ENCODE measurements at places on chromosomes 2 and 18. TPM values are rescaled to one million over a fixed set of nuclear protein-coding genes. Genes with fewer than 3 reads are reported as not detected.

CMPK2 gene
- polyA plus RNA-seq = 5.0 TPM

IGFBP5 gene
- not detected for polyA plus RNA-seq

CTAGE1 gene
- polyA plus RNA-seq = not detected

RESP18 gene
- not detected for polyA plus RNA-seq

AKAIN1 gene
- polyA plus RNA-seq = not detected

GALNT14 gene
- not detected for polyA plus RNA-seq

CFC1 gene
- polyA plus RNA-seq = not detected

CD28 gene
- 52.2 TPM for polyA plus RNA-seq

FAM98A gene
- 15.4 TPM for polyA plus RNA-seq

SLC5A7 gene
- polyA plus RNA-seq = not detected

PUM2 gene
- 20.1 TPM for polyA plus RNA-seq

TMEFF2 gene
- not detected for polyA plus RNA-seq

HSBP1L1 gene
- 32.4 TPM for polyA plus RNA-seq

ALPG gene
- polyA plus RNA-seq = not detected

BCL2 gene
- 39.6 TPM for polyA plus RNA-seq

UGT1A4 gene
- polyA plus RNA-seq = not detected

SKOR2 gene
- not detected for polyA plus RNA-seq

CDH7 gene
- not detected for polyA plus RNA-seq

DCC gene
- not detected for polyA plus RNA-seq

TWIST2 gene
- polyA plus RNA-seq = not detected

LIMS4 gene
- 2.6 TPM for polyA plus RNA-seq

EHBP1 gene
- 13.2 TPM for polyA plus RNA-seq

UGT1A10 gene
- polyA plus RNA-seq = not detected

MYO5B gene
- 0.04 TPM for polyA plus RNA-seq

CFAP65 gene
- not detected for polyA plus RNA-seq

QPCT gene
- polyA plus RNA-seq = 0.39 TPM

CNGA3 gene
- not detected for polyA plus RNA-seq

REG1B gene
- not detected for polyA plus RNA-seq

CPO gene
- polyA plus RNA-seq = not detected

PIAS2 gene
- 20.8 TPM for polyA plus RNA-seq

CLIP4 gene
- 21.7 TPM for polyA plus RNA-seq

EPB41L3 gene
- 1.9 TPM for polyA plus RNA-seq

ING5 gene
- 38.7 TPM for polyA plus RNA-seq

IFIH1 gene
- polyA plus RNA-seq = 14.5 TPM

SCN2A gene
- polyA plus RNA-seq = not detected

IL1A gene
- not detected for polyA plus RNA-seq

UPP2 gene
- polyA plus RNA-seq = not detected

CYTIP gene
- 270 TPM for polyA plus RNA-seq

FBXO15 gene
- 4.9 TPM for polyA plus RNA-seq

DAW1 gene
- not detected for polyA plus RNA-seq

ASPRV1 gene
- polyA plus RNA-seq = 1.2 TPM

RMND5A gene
- polyA plus RNA-seq = 13.9 TPM

DSG3 gene
- polyA plus RNA-seq = not detected

LRRC30 gene
- polyA plus RNA-seq = not detected
